Iris pigment epithelial cell (primary cell): ENCODE measurements at places on chromosomes 6 and 20.
A peak's percentile ranks its signal among the peaks of the same experiment; 100 is the strongest.

GRCh38 chr6:52286798-52287432 is 2.4 kb upstream of the MCM3 start:
- DNase-seq = peak; percentile 76

DNA sequence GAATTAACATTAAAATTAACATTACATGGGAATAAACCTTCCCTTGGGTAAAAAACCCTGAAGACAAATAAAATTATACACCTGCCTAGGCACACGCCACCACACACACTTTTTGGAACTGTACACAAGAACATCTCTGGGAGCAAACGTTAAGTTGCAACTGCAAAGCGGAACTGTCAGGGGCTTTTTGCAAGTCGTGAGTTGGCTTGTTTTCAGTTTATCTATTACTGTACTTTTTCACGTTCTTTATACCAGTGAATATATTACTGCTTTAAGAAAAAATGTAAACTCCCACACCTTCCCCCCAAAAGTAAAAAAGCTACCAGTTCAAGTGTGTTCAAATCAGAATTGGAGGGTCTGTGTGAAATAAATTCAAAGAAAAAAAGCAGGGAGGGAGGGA is 65.5 kb upstream of the NFATC2 start:
- DNase-seq = no peak

- peak; percentile 88 for DNase-seq
Observed at GRCh38 chr6:113094779-113095178, 747.6 kb downstream of the RFPL4B start.

GRCh38 chr20:62051546-62052255 is 14.0 kb downstream of the TAF4 start:
- DNase-seq = no peak

DNA sequence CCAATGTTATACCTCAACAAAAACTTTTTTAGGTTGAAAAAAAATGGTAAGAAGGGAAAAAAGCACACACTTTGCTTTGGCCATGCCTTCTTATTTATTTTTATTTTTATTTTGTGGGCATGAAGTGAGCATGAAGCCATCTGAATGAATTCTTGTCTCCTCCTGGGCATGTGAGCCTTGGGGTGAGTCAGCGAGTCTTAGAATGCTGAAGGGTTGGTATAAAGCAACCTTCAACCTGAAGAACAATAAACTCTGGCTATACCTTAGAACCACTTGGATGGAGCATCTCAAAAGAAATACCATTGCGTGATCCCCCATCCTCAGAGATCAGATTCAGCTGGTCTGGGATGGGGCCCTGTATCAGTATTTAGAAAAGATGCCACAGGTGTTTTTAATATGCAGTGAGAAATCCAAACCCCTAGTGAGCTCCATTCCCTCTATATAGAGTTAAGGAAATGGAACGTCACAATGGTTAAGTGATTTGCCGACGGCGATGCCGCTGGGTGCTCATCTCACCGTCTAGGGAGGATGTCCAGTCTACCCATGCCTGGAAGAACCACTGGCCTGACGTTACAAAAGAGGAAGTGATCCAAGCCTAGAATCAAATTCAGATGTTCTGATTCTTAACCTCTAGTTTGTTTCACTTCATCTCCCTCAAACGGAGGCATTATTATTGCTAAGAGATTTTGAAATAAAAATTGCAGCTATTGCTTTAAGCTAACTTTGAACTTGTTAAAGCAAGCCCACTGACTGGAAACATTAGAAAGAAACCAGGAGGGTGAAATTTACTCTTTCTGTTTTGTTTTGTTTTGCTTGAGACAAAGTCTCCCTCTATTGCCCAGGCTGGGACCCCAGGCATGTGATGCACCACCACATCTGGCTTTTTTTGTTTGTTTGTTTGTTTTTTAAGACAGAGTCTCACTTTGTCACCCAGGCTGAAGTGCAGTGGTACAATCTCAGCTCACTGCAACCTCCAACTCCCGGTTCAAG is 67.1 kb downstream of the EDN1 start:
- no peak for DNase-seq
